ENCODE measurements at places on chromosomes 13 and 19.
A peak's percentile ranks its signal among the peaks of the same experiment; 100 is the strongest.

- DNase-seq = no peak
Observed at GRCh38 chr13:46895381-46895780, 1.5 kb downstream of the HTR2A start.

- DNase-seq = peak; percentile 35
Observed at GRCh38 chr13:101570410-101570809, 117.9 kb downstream of the ITGBL1 start.

GRCh38 chr13:48346583-48346982, 43.0 kb downstream of the RB1 start:
- DNase-seq = no peak

- no peak for DNase-seq
Observed at GRCh38 chr13:107960301-107960700, 255.0 kb downstream of the LIG4 start.

DNA sequence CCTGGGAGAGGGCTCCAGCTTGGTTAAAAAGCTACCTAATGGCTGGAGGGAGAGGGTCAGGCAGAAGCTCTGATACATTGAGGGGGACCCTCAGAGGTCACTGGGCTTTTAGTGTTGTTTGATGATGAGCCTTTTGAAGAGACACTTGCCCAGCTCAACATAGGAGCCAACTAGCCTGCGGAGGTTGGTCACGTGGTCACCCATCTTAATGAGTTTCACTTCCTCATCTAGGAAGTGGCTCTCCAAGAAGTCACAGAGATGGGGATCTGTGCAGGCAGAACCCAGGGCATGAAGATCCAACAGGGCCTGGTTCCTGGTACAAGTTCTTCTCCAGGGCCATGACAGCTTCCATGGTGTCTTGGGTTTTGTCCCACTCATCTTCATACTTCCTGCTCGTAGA, 33.4 kb downstream of the IPO5 start:
- no peak for DNase-seq
